ENCODE measurements at places on chromosomes 6 and 20.

GRCh38 chr6:166397849-166398248, 15.1 kb upstream of the MPC1 start:
- DNase-seq, result no peak

DNA sequence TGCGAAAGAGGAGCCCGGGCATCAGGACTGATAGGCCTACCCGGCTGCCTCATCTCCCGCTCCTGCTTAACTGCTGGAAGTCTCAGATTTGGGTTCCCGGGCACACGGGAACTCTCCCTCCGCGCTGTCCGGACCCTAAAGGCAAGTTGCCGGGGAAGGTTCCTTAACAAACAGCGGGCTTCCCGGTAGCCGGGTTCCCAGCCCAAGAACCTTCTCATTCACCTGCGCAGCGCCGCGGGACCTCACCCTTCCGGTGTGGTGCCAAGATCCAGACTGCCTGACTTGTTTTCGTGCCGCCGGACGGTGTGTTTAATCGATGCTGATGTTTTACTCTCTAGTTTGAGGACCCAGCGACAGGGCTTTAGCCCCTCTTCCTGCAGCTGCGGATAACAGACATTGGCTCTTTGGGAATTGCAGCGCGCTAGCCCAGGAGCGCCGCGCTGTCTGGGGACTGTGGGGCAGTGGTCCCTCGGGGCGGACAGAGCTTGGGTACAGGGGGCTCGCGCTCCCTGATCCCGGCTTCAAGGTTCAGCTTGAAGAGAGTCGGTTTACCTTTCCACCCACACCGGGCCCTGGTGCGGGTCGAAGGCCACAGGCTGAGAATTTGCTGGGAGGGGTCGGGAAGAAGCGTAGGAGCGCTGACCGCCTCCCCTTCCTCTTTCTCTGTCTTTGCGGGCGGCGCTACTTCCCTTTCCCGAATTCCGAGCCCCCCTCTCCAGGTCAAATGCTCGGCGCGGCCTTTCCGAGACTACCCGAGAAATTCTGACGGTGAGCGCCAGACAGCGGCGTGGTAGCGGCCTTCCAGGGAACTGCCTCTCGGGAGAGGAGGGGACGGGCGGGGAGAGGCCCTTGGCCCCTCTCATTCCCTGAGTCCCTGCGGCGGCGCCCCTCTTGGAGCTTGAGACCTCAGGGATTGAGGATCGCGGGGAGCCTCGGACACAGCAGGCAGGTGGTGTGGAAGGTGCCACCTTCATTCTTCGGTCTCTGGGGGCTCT, 17.2 kb downstream of the ABT1 start:
- DNase-seq, result no peak

- peak; percentile 63 for DNase-seq
Measured at GRCh38 chr6:149717588-149718458, at the start of gene LATS1. LATS1 (minus strand) TSS chr6:149718101; CDS start chr6:149702126, 15,975 bp downstream.

DNA sequence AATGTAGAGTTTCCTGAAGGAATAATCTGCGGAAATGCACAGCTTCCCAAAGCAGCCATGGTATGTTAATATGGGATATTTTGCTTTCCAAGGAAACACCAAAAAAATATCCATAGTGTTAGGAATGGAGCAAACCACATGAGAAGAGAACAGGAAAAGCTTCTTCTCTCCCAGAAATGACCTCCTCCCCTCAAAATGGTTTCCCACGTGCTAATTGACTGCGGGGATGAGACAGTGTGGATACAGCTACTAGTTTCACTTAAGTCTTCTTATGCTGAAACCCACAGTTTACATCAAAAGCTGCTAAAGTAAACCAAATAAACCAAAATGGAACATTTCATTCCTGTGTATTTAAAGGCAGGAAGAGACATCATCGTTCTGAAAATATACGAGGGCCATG, 69.4 kb downstream of the FYN start:
- DNase-seq, result no peak

DNA sequence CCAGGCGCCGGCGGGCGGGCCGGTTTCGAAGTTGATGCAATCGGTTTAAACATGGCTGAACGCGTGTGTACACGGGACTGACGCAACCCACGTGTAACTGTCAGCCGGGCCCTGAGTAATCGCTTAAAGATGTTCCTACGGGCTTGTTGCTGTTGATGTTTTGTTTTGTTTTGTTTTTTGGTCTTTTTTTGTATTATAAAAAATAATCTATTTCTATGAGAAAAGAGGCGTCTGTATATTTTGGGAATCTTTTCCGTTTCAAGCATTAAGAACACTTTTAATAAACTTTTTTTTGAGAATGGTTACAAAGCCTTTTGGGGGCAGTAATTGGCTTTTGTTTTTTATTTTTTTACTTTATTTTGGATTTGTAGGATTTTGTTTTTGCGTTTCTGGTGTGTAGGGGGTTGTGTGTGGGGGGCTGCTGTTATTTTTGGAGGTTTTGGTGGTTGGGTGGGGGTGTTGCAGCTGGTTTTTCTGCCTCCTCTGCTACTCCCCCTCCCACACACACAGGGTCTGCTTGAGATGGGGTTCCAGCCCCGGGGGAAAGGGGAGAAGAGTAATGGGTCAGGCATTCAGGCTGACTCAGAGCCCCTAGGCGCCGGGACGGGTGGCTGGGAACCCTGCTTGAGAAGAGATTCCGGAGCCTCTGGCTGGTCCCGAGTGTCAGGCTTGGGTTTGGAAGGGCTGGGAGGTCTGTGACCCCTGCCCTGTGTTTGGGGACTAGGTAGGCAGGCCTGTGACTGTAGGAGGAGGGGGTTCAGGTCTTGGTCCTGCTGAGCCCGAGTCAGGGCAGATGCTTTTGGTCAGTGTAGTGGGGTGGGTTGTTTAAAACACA, 2.0 kb downstream of the CEBPB start:
- DNase-seq, result peak; percentile 53

- DNase-seq, result no peak
Measured at GRCh38 chr6:38632490-38632889, 7.2 kb downstream of the BTBD9 start.

GRCh38 chr20:23135449-23136420, 49.6 kb upstream of the CD93 start:
- no peak for DNase-seq

- DNase-seq, result no peak
Measured at GRCh38 chr20:54161008-54161820, 12.6 kb downstream of the CYP24A1 start.

GRCh38 chr20:46673394-46674252, 15.6 kb downstream of the TP53RK start:
- DNase-seq, result no peak

DNA sequence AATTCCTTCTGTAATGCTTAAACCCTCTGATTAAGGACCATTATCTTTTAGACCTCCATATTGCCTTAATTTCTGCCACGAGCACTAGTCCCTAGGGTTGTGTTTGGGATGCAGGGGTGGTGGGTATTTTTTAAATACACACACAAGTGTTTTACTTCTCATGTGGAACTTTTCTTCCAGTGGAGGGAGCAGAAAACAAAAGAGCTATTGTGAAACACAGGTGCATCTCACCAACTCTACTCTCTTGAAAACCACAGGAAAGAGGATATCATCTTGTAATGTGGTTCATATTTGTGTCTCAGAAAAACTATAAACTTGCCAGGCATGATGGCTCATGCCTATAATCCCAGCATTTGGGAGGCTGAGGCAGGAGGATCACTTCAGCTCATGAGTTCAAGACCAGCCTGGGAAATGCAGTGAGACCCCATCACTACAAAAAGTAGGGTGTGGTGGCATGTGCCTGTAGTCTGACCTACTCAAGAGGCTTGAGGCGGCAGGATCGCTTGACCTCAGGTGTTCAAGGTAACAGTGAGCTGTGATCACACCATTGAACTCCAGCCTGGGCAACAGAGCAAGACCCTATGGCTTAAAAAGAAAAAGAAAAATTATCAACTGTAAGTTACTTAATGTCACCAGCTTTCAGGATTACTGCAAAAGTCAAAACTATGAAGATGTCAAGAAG, 37.3 kb downstream of the MRS2 start:
- DNase-seq, result no peak

DNA sequence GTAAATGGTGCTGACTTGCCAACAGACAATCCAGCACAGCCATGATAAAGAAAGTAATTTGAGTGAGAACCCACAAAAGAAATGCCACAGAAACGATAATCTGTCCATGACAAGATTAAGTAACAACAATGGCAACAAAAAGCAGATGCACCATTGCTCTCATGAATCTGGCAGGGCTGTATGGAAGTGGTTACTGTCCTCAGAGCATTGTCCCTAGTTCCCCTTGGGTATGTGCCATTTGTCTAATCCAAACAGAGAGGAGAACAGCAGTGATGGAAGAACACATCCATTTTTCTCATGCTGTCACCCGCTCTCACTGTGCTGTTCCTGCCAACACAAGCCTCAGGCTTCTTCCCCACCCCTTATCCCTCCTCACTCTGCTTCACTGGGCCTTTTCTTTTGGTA, 65.8 kb downstream of the REV3L start:
- peak; percentile 35 for DNase-seq

GRCh38 chr6:18016133-18016532, 28.7 kb upstream of the KIF13A start:
- no peak for DNase-seq

DNA sequence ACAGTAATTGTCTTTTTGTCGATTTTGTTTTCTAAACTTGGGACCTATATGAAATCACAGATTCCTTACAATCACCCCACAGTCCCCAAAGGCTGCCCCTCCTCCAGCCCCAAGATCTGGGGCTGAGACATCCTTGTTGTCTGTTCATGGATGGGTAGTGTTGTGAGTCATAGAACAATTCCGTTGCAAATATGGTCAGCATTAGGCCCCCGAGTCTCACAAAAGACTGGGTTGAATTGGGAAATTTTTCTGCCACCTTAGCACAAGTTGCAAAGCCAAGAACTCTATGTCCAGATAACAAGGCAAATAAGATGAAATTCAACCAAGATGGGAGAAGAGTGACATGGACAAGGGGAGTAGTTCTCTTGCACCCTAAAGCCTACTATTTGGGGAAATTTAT, 10.5 kb upstream of the TAB2 start:
- DNase-seq, result no peak

DNA sequence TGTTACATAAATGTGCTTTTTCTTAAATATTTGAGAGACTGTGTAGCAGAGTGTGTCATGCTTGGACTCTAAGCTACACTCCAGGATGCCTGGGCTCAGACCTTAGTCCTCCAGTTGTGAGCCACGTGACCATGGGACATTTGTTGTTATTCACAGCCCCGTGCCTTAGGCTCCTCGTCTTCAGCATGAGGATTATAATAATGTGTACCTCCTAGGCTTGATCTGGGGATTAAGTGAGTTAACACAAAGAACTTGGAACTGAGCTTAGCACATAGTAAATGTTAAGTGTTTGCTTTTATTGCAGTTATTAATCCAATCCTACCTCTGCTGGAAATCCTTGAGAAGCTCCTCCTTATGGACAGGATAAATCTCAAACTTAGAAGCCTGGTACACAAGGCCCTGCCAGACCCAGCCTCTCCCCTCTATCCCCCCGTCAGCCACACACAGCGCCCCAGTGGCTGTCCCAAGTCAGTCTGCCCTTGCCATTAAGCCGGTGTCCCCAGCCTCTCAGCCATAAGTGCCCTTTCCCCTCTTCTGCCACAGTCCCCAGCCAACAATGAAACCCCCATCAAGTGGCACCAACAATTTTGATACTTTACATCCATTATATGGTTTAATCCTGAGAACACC, 177.5 kb downstream of the TMEM242 start:
- DNase-seq, result no peak

DNA sequence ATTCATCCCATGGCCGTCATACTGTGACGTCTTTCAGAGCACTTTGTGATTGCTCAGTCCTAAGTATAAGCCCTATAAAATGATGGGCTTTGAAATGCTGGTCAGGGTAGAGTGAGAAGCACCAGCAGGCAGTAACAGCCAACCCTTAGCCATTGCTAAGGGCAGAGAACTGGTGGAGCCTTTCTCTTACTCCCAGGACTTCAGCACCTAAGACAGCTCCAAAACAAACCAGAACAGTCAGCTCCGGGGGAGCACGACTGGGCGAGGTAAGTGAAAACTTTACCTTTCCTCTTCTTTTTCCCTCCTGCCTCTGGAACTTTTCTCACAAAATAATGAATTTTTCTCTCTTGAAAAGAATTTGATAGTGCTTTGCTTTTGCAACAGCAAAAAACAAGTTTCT, at the start of gene VIP:
VIP (plus strand) TSS at position 104 of the 400 bp plus-strand sequence. CDS start 1,381 bp downstream, outside the sequence.
- DNase-seq, result no peak

- no peak for DNase-seq
Measured at GRCh38 chr6:5389086-5389745, 127.9 kb downstream of the FARS2 start.

- DNase-seq, result no peak
Measured at GRCh38 chr6:132063204-132063603, 112.0 kb upstream of the CCN2 start.

DNA sequence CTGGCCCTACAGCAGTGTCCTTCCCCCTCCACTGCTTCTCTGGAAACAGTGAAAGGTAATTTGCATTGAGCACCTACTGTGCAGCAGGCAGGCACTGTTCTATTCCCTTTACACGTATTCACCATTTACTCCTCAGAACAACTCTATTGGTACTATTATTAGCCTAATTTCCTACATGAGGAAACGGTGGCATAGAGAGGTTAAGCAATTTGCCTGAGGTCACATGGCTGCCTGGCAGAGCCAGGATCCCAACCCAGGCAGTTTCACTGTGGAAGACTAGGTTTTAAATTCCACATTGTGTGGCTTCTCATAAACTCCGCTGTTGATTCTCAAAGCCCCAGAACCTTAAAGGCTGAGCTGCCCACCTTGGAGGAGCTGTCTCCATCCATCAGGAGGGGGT, 72.7 kb downstream of the CLIC5 start:
- DNase-seq, result no peak

DNA sequence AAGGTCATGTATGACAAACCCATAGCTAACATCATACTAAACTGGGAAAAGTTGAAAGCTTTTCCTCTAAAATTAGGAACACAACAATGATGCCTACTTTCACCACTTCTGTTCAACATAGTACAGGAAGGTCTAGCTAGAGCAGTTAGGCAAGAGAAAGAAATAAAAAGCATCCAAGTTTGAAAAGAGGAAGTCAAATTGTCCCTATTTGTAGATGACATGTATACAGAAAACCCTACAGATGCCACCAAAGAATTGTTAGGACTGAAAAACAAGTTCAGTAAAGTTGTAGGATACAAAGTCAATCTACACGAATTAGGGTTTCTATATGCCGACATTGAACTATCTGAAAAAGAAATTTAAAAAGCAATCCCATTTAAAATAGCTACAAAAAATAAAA, 89.4 kb upstream of the GLP1R start:
- DNase-seq, result no peak

- DNase-seq, result no peak
Measured at GRCh38 chr6:74199215-74199915, 503.4 kb downstream of the CD109 start.

GRCh38 chr20:63746751-63747315, 7.3 kb downstream of the SLC2A4RG start:
- no peak for DNase-seq

- DNase-seq, result no peak
Measured at GRCh38 chr6:127117979-127118297, 533 bp upstream of the RSPO3 start.

DNA sequence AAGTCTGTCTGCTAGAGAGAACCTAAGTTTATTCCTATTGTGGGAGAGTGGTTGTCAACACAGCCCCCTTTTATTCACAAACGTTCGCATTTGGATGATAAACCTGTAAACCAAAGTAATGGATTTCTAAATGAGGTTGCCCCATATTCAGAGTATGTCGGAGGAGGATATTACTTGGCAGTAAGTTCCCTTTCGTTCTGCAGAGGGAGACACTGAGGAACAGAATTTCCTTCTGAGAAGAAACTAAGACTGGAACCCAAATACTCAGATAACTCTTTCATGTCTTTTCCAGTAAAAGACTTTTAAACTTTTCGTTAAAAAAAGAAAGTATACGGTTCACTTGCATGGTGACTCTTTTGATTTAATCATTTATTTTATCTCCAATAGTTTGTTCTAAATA, 754.6 kb upstream of the MMS22L start:
- DNase-seq, result no peak

- DNase-seq, result no peak
Measured at GRCh38 chr20:9200620-9201019, 131.7 kb downstream of the PLCB4 start.
